ENCODE measurements at places on chromosomes 1 and 21.

DNA sequence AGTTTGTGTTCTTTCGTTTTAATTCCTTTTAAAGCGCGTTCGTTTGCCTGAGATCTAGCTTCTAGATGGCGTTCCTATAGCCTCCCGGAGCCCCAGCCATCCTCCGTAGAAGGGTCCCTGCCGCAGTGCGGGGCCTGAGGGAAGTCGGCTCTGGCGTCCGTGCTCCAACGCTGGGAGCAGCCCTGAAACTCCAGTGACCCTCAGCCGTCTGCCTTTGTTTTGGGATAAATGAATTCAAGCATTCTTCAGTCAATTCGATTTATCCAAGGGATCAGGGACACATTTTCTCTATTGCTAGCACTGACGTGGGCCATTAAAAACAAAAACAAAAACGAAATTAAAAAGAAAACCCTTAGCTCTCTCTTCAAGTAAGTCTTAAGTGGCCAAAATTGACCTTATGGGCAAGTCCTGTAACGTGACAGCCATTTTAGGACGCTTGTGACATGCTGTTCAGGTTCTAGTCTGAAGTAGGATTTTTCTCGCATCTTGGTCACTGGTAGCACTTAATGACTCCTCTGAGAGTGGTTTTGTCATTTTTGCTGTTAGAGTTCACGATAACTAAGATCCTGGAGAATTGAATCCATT is 742 bp upstream of the HSPA13 start:
- DNase-seq, result peak; percentile 24

DNA sequence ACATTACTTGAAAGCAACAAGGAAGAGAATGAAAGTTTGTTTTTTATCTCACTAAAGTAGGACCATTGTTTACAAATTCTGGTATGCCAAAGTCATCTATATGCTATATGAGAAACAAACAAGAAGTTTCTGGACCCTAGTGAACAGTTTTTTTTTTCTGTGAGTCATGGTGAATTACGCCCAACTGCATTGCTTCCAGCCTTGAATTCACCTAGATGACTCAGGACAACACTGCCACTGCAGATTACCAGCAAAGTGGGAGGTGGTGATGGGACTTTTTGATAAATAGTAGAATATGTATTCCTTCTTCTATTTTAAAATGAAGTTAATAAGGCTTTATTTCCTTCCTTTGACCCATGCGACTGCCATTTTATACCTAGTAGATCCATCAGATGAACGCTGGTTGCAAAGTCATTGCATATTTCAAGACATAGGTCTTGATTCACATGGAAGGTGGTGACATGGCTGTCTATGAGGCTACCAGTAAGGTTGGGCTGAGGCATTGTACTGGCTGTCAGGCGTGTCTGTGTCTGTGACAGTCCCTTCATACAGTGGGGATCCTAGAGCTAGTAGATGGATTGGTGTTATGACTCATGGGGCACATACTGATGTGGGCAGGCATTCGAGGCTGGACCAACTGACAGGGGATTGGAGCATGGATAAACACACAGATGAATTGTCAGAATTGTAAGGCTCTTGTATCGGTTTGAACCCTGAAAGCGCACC is 49.1 kb upstream of the APOBEC4 start:
- no peak for DNase-seq

- no peak for DNase-seq
These were observed 40.4 kb downstream of the LIN9 start for GRCh38 chr1:226268421-226269124.

DNA sequence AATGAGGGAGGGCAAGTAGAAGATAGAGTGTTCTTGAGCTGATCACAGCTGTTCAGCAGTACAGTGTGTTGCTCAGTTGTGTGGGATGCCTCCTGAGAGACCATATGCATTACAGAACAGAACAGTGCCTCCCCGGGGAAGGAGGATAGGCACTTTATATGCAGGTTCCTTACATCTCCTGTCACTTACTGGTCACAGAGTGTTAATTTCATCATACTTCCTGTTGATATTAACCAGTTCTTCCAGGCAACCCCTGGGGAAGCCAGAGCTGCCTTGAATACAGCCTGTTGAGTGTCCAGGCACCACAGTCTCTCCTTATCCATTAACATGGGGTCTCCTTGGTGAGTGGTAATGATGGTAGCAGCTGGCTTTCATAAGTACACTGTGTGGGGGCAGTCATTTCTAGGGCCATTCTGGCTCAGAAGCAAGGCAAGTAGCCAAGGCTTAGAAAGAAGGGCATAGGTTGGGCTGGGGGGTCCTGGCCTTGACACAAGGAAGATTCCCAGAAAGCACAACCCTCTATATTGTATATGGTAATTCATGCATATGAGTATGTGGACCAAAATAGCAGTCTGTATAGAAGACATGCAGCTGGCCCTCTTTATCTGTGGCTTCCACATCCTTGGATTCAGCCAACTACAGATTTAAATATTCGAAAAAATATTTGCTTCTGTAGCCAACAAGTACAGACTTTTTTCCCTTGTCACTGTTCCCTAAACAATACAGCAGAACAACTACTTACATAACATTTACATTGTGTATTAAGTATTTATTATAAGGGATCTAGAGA is 142.4 kb downstream of the ZP4 start:
- DNase-seq, result no peak

GRCh38 chr1:205091043-205091740 is 6.9 kb upstream of the TMEM81 start:
- no peak for DNase-seq

All from T-helper 1 cell (primary cell).